ENCODE measurements at places on chromosomes 6 and 20.

DNA sequence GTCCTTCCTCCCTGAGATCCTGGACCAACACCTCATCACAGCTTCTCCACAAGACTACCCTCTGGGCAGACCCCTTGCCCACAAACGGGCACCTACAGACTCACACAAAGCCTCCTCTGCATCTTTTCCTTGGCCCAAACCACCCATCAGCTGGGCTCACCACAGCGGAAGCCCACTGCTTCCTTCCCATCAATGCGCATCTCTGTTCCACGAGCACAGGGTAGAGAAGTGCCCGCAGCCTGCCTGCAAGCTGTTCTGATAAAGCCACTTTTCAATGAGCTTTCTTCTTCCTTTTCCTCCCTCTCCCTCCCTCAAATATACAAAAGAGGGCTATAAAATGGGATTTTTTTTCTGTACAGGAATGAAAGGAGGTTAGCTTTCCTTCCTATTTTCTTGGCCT, 111.2 kb downstream of the NFATC2 start:
- DNase-seq = no peak

DNA sequence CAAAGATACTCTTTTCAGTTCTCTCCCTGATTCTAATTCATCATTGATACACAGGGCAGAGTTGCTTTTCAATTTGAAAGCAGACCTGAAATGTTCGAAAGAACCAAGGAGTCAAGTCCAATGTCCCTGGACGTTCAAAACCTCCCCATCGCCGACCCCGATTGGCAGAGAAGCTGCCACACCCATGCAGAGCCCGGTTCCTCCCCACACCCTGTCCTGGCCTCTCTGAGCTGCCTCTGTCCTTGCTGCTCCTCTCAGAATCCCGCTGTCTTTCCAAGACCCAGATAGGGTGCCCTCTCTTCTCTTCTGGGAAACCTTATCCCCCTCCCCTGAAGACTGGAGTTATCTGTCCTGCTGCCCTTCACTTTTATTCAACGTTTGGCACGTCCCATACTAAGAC, 52.3 kb upstream of the CITED2 start:
- DNase-seq = no peak

- DNase-seq = no peak
Observed at GRCh38 chr20:15030826-15031225, 693.4 kb upstream of the FLRT3 start.

DNA sequence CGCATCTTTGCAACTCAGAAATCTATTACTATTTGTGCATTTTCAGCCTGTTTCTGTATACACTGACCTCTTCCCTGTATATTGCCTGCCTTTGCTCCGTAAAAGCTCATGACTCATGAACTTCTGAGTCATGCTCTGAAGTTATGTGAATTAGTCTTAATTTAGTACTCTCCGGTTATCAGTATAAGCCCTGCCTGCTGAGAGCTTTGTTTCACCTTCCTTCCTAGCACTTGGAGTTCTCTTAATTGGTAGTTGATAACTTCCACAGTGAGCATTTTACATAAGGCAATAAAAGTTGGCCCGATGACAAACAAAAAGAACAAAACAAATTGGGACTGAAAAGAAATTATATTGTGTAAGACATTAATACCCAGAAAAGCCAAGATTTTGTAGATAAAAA, 231.4 kb downstream of the GJA1 start:
- DNase-seq = no peak

DNA sequence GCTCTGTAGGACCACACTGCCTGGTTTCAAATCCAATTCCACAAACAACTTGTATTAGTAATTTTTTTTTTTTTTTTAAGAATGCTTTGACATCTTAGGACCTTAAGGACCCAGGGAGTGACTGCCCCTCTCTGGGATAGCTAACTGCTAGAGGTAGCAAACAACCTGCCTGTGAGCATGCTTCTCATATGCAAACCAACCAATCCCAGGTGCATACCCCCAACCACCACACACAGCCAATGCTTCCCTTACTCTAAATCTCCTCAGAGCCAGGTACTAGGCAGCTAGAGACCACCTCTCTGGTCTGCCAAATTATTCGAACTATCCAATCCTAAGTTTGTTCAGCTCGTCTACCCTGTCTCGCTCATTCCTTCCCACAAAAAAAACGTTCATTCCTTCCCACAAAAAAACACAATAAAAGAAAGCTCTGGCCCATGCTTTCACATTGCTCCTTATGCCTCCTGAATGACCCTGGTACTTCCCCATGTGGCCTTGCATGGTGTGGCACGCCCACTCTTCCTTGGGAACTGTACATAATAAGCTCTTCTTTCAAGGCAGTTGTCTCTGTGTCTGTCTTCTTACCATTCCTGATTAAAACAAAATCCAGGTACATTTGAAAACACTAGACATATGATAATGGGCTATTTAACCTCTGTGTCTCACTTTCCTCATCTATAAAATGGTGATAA, 6.4 kb downstream of the SERAC1 start:
- DNase-seq = no peak

GRCh38 chr6:41643899-41644269, 5.6 kb downstream of the MDFI start:
- no peak for DNase-seq

- DNase-seq = no peak
Observed at GRCh38 chr6:111524252-111524651, 41.2 kb upstream of the REV3L start.

DNA sequence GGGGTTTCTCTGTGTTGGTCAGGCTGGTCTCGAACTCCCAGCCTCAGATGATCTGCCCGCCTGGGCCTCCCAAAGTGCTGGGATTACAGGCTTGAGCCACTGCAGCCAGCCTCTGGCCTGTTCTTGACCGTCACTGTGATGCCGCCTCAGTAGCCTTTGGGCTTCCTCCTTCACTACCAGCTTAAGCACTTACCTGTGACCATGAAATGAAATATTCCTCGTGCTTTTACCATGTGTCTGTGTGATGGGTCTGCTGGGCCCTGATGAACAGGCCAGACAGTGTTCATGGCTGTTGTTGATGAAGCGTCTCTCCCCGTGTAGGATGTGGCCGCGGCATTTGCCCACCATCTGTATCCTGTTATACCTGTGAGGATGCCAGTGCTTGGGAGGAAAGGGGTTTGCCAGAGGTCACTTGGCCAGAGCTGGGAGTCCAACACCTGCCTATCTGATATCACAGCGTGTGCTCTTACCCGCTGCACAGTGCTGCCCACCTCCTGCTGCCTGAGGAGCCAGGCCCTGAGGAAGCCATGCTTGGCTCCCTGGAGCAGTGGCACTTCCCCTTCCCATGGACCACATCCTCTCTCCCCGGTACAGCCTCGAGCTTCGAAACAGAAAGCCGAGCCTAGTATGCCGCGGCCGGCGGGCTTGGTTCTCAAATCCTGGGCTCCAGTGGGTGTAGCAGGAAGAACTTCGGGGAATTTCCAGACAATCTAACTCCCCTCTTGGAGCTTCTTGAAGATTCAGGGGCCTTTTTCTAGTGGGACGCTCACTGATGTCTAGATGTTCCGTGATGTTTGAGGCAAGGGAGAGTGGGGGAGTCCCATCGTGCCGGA, 167.9 kb downstream of the ZDHHC14 start:
- no peak for DNase-seq

GRCh38 chr6:19964115-19964514, 126.9 kb downstream of the ID4 start:
- DNase-seq = no peak

- DNase-seq = peak; percentile 18
Observed at GRCh38 chr6:123380257-123380656, 256.5 kb downstream of the TRDN start.

DNA sequence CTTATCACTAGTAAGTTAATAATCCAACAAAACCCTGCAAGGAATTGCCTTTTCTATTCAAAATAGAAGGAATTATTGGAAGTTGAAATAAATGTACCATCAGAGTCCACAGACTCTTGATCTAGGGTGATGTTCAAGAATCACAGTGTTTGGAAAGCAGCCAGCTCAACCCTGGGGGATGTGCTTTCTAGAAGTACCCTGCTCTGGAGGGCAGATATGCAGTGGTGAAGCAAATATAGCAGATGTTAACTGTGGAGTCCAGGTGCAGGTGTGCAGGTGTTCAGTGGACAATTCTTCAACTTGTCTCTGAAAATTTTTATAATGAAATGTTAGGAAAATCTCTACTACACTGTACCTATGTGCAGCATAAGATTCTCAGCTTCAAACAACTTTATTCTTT, 9.1 kb upstream of the INSM1 start:
- DNase-seq = no peak
